Stimulated activated naive CD8-positive, alpha-beta T cell treated with anti-CD3 and anti-CD28 coated beads, Interleukin-15, Interleukin-2, amounts not matched to agents 100 U/mL and 50 U/mL, for 24 hours (primary cell): ENCODE measurements at places on chromosomes 1 and 21.

DNA sequence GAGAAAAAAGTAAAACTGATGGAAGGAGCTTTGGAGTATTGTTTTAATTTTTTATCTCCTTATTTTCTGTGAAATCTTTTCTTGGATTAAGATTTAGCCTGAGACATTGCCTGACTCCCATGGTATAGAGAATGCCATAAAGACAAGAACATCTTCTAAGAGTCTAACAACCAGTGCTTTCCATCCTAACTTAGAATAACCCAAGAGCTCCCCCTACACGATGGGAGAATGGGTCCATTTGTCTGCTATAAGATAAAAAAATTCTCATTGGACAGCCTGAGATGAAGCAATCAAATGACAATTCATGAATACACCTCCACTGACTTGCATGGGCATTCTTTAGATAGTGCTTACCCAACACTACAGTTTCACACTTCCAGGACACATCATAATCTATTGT lies 478.1 kb downstream of the TTLL7 start:
- no peak for DNase-seq

- no peak for DNase-seq
Observed at GRCh38 chr1:224881762-224882211, 47.7 kb upstream of the DNAH14 start.

DNA sequence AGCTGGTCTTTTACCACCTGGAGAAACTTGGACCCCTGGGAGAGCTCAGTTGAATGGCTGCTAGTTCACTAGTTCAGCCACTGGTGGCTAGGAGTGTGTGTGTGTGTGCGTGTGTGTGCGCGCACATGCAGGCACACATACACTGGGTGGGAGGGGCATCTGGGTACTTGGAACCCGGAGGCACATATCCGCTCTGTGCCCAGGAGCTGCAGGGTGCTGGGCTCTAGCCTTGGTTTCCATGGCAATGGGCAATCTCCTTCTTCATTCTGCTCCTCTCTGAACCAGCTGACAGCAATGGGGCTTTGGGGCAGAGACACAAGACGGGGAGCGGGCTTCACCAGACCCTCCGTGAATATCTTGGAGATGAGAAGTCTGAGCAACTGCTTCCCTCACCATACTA lies 87.1 kb upstream of the DISP3 start:
- DNase-seq = no peak

- DNase-seq = no peak
Observed at GRCh38 chr1:225844236-225845061, 34.5 kb downstream of the EPHX1 start.

DNA sequence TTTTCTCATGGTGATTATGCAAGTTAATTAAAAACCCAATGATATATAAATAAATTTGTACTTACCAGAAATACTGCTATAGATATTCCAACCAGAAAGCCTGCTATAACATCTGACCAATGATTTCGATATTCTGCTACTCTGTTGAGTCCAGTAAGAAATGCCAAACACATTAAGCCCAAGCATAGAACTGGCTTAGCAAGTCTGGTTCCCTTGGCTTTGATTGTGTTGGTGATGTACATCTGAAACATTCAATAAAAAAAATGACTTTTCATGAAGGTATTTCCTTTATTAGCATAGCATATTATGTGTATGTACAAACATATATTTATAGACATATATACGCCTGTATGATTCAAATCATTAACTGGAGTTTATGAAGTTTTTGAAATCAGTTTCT lies 82.8 kb downstream of the PLPPR5 start:
- DNase-seq = no peak

- DNase-seq = peak; percentile 26
Observed at GRCh38 chr21:42381347-42381984, 14.4 kb downstream of the TMPRSS3 start.

DNA sequence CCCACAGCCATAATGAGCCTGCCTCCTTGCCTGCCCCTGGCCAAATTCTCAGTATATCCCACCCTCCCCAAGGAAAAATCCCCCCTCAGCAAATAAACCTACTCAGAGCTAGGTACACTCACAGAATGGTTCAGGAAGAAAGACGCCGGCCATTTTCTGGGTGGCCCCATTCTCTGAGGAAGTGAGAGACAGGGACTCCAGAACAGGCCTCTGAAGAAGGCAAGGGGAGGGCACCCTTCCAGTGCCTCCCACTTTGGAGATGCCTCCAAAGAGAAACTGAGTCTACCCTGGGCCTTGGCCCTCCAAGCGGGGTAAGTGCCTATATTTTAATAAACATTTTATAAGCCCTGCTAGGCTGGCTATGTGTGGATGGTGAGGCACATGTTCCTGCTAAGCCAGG lies 2.3 kb downstream of the PACC1 start:
- no peak for DNase-seq

- no peak for DNase-seq
Observed at GRCh38 chr1:160127865-160128523, 12.4 kb downstream of the ATP1A2 start.

- DNase-seq = no peak
Observed at GRCh38 chr1:58986996-58987767, 203.3 kb upstream of the JUN start.

- no peak for DNase-seq
Observed at GRCh38 chr1:209626346-209627026, 25.7 kb downstream of the LAMB3 start.

DNA sequence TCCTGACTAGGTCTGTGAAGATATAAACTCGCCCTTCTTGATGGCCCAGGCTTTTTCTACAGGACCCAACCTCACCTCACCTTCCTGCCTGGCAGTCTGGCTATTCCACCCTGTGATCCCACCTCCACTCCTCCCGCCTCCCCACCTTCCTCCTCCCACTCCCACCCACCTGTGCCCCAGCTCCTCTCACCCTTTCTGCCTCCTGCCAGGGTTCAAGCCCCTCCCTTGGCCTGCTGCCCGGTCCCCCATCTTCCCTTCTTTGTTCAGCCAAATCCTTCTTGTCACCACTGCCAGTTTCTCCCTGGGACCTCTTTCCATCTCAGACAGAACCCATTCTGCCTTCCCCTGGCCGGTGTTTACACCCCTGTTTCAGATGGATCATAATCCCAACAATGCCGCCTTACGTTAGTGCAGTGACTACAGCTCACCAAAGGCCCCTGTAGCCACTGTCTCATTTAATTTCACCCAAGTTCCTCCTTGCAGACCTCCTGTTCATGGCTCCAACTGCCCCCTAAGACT lies 127.5 kb upstream of the EDN2 start:
- DNase-seq = no peak

DNA sequence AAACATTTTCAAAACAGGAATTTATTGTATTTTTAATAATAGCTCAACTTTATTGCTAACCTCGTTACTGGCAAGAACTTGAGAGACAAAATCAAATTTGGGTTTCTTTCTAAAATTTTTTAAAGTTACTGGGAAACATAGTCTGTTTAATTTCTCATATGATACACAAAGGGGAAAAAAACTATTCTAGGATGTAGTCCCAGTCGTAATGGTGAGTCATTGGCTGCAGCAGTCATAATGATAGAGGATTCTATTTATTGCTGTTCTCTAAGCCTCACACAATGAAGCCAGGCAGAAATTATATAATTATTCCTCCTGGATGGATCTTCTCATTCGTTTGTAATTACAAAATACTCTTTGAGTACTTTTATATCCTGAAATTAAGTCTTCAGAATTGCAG lies 326.5 kb upstream of the SGIP1 start:
- no peak for DNase-seq

DNA sequence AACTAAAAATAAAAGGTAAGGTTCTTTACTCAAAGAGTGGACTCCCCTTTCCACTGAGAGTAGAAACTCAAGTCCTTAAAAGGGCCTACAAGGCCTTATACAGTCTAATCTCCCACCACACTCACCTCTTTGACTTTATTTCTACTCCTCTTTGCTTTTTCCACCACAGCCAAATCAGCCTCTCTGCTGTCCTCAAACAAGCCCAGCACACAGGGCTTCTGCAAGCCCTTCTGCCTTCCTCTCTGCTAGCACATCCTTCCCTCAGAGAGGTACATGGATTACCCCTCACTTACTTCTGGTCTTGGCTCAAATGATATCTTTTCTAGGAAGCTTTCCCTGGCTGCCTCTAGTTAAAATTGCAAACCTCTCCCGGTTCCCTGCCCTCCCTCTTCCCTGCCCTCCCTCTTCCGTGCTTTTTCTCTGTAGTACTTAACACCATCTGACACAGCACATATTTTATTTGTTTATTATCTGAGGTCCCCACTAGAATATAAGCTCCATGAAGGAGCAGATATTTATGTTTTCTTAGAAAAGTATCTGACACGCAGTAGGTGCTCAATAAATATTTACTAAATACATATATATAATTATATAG lies 1.7 kb downstream of the LYST start:
- DNase-seq = no peak

DNA sequence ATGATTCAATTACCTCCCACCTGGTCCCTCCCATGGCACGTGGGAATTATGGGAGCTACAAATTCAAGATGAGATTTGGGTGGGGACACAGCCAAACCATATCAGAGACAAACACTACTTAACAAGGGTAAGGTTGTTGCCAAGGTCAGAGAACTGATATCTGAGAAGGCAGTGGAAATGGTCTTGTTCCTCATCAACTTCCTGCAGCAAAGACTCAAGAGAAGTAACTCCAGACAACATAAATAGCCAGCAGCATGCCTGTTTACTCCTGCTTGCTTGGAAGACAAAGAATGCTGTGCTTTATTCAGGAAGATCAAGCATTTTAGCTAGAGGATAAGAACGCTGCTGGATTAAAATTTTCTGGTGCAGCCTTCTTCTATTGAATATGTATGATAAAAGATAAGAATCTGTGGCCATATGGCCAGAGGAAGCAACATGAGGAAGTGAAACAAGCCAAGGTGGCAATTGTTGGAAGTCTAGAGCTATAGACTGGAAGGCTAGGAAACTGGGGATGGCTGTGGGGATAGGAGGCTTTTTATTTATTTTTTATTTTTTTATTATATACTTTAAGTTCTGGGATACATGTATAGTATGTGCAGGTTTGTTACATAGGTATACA lies 36.4 kb downstream of the DDAH1 start:
- no peak for DNase-seq

DNA sequence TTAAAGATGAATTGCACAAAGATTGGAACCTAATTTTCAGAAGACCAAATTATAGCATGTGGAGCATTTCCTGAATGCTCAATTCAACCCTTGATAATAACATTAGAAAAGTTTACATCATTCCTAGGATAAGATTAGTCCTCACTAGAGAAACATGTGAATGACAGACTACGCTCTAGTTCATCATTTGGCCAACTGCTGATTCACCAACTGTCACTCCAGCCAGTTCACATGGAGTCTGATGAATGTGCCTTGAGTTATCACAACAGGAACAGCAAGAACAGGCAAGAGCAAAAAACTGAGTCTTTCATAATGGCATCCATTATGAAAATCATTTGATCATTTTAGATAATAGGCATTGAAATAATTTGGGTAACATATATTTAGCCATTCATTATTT lies 415.9 kb downstream of the PTPRC start:
- no peak for DNase-seq

- no peak for DNase-seq
Observed at GRCh38 chr21:38333301-38334272, 76.8 kb downstream of the KCNJ15 start.

GRCh38 chr1:107871687-107872395 lies 93.1 kb downstream of the VAV3 start:
- DNase-seq = no peak

- no peak for DNase-seq
Observed at GRCh38 chr1:16387201-16388188, 20.5 kb downstream of the SZRD1 start.

DNA sequence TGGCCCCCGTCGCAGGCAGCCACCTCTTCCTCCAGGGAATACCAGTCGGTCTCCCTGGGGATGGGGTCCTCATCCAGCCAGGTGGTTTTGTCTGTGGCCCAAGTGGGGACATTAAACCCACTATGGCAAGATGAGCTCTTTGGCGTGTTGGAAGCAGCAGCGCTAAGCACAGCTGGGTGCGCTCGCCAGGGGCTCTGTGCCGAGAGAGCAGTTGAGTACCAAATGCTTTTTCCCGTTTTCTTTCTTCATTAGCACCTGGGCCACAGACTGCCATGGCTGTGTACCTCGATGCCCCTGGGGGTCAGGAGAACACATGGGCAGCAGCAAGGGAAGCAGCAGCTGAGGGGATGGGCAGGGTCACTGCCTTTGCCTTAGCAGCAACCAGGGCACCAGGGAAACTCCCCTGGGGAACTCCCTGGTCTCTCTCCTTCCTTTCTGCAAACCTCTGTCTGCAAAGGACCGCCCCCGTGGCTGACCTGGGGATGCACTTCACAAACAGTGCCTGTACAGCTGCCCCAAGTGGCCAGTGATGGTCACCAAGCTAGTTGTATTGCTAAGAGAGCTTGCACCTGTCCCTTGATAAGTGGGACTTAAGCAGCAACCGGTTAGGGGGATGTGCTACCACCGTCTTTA lies 31.1 kb downstream of the EDARADD start:
- DNase-seq = peak; percentile 31

DNA sequence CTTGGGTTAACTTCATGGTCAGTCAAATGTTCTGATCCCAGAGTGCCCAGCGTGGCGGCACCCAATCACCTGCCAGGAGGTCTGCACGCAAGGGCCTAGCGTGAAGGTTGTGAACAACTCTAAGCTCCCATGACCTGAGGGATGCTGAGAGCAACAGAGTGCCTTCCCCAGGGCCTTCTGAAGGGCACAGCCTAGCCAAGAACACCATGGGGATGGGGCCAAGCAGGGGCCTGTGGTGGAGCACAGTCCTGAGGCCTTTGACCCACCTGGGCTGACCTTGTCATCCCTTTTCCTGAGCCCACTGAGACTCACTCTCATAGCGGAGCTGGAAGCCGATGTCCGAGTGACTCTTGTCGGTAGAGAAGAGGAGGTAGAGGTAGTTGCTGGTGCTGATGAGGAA lies 138.8 kb upstream of the HMGB4 start:
- DNase-seq = no peak
